Neural progenitor cell (in vitro differentiated cells): ENCODE measurements at places on chromosomes 2 and 18. TPM values are rescaled to one million over a fixed set of nuclear protein-coding genes. Genes with fewer than 3 reads are reported as not detected.

NDUFAF7 gene
- 28.3 and 47.4 TPM in 2 replicates for total RNA-seq

DNA sequence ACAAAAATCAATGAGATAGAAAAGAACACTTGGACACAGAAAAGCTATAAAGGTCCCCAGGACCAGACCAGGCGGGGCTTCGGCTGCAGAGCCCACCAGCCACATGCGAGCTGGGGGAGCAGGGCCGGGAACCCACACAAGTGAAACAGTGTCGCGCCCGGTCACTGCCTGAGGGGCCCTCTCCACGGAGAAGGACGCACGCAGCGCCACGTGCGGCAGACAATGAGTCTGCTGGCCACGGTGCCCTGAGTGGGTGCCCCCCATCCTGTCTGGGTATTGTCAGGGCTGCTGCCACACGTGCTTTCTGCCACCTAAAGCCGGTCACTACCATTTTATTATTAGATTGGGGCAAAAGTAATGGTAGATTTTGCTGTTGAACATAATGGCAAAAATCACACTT, 207.9 kb upstream of the HDAC4 start:
- H3K36me3 ChIP-seq, result no peaks in the 10 kb centered on the region
- H3K27me3 ChIP-seq, result peaks cover 6% of the 10 kb centered on the region
- H3K4me1 ChIP-seq, result no peaks in the 10 kb centered on the region
- DNase-seq, result no peak
- H3K4me3 ChIP-seq, result no peak overlapping the region

OXER1 gene
- total RNA-seq, result 0.62 and 0.88 TPM in 2 replicates

DNA sequence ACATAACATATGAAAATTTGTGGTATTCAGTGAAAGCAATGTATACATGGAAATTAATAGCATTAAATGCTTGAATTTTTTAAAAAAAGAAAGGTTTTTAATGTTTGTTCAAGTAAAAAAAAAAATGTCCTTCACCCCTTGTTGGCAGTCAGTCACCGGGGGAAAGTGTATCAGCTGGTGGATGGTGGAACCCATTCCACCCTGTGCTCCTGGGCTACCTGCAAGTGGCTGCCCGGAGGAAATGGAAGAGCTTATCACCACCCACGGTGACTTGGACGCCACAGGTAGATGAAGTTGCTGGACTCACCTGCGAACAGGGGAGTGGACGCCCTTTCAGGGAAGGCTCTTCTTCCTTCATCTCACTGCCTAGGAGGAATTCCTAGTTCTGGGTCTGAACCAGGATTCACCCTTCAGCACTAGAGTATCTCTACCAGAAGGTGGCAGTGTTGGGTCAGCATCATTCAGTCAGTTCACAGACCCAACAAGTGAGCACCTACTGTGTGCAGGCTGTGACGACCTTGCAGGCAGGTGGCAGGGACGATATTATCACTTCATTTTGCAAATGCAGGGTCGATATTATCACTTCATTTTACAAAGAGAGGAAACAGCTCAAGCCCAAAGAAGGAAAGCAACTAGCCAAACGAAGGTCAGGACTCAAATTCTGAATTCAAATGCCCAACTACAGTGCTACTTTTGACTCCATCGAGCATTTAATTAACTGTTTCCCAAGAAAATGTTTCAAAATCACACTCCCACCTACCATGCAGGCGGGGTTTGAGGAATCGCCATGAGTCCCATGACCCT, 35.8 kb downstream of the CIB4 start:
- H3K4me1 ChIP-seq, result peaks cover 14% of the 10 kb centered on the region
- H3K36me3 ChIP-seq, result no peaks in the 10 kb centered on the region
- DNase-seq, result peak; percentile 82

GRCh38 chr2:113180131-113180946, 6.6 kb downstream of the PSD4 start:
- no peaks in the 10 kb centered on the region for H3K36me3 ChIP-seq
- no peaks in the 10 kb centered on the region for H3K27me3 ChIP-seq
- H3K4me3 ChIP-seq, result no peak overlapping the region
- DNase-seq, result no peak
- H3K27ac ChIP-seq, result no peak overlapping the region
- no peaks in the 10 kb centered on the region for H3K4me1 ChIP-seq

DNA sequence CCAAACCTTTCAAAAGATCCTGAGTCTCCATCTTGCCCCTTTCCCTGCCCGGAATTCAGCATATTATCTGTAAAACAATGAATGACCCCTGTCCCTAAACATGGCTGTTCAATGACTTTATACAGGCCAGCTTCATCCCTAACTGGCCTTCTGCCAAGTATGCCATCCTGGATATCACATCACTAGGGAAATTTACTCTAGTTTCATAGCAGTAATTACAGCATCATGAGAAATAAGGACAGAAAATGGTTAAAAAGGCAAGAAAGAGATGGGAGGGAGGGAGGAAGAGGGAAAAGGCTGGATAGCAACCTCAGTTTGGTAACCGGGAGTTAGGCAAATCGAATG, 4.4 kb downstream of the MBOAT2 start:
- DNase-seq, result no peak
- no peak overlapping the region for H3K4me3 ChIP-seq
- peaks cover 24% of the 10 kb centered on the region for H3K4me1 ChIP-seq
- peaks cover 14% of the 10 kb centered on the region for H3K27me3 ChIP-seq
- H3K27ac ChIP-seq, result no peak overlapping the region

DNA sequence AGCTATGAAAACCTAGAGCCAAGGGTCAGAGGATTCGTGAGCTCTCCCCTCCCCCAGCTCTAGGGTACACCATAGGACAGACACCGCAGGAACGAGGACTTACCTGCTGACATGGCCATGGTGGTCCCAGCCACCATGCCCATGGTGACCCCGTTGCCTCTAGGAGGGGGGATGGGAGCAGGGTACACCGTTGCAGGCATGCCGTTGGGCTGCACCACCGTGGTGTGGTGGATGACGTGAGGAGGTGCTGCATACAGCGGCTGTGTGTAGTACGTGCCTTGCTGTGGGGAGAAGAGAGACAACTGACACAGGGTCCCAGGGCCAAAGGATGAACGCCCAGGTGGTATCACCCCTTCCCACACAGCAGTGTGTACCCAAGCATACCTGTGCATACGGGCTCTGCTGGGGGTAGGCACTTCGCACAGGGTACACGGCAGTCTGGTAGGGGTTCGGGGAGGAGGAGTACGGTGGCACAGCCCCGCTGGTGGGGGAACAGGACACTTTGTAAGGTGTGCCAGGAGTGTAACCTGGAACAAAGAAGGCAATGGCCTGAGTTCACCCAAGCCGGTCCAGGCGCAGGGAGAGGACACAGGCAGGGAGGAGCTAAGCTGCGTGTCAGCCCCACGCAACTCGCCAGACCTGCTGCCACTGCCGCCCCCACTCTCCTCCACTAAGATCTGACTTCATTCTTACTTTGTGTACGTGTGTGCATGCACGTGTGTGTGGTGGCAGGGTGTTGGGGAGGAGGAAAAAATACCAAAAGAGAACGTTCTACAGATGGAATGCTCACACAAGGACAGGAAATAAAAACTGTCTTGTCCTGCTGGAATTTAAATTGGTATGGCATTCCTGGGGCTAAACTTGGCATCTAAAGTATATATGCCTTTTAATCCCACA, 37.8 kb downstream of the FAM168B start:
- H3K27me3 ChIP-seq, result no peaks in the 10 kb centered on the region
- no peak overlapping the region for H3K27ac ChIP-seq
- H3K4me3 ChIP-seq, result no peak overlapping the region
- no peak for DNase-seq

GRCh38 chr2:173963323-173963816, 1.8 kb downstream of the SP3 start:
- peaks cover 23% of the 10 kb centered on the region for H3K4me1 ChIP-seq
- H3K27me3 ChIP-seq, result no peaks in the 10 kb centered on the region
- peak overlapping the region; percentile 99 for H3K4me3 ChIP-seq
- no peak for DNase-seq
- peaks cover 17% of the 10 kb centered on the region for H3K36me3 ChIP-seq
- H3K27ac ChIP-seq, result peak overlapping the region; percentile 97

DNA sequence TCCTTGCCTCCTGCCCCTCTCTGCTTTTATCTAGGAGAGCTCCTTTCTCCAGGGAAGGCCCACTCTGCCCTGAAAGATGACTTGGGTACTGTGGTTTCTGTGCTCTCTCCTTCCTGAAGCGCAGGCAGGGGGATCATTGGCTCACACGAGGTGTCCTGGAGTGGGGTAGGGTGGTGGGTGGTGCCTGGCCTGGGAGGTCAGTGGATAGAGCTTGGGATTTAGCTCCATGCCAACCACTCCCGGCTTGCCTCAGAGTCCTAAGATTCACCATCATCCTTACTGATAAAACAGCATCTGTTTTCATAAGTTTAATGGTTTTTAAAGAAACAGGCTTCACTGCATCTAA, 63.1 kb downstream of the CIB4 start:
- H3K4me1 ChIP-seq, result no peaks in the 10 kb centered on the region
- no peak overlapping the region for H3K27ac ChIP-seq
- peaks cover 17% of the 10 kb centered on the region for H3K27me3 ChIP-seq

- H3K36me3 ChIP-seq, result no peaks in the 10 kb centered on the region
- no peaks in the 10 kb centered on the region for H3K4me1 ChIP-seq
- H3K27ac ChIP-seq, result no peak overlapping the region
- no peak overlapping the region for H3K4me3 ChIP-seq
- DNase-seq, result no peak
These were observed 45.5 kb upstream of the SLC8A1 start for GRCh38 chr2:40497251-40497859.

DNER gene
- total RNA-seq, result 0.97 and 1.4 TPM in 2 replicates

- H3K4me3 ChIP-seq, result peak overlapping the region; percentile 29
- no peaks in the 10 kb centered on the region for H3K36me3 ChIP-seq
- peak overlapping the region; percentile 53 for H3K27ac ChIP-seq
- peaks cover 19% of the 10 kb centered on the region for H3K4me1 ChIP-seq
These were observed 519.6 kb downstream of the LRP1B start for GRCh38 chr2:141611176-141611571.

DNA sequence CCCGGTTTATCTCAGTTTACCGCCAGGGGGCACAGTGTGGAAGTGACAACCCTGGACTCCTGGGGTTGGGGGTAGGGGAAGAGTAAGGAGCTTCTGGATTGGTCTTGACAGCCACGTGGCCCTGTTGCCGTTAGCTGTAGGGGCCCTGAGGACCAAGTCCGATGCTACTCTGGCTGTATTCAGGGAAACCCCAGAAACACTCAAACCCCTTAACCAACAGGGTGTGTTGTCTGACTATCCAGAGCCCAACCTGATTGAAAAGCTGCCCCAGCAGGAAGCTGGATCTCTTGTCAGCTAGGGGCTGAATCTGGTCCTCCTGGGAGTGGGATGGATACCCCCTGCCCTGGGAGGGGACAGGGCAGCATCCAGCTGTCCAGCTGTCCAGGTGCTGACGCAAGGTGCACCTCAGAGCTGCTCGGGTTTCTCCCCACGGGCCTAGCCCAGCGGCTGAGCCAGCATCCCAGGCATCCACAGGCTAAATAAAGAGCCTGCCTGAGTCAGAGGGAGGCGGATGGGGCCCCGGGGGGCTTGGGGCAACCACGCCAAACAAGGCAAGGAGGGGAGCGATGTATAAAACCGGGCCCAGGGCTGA, 3.1 kb upstream of the GMPPA start:
- no peak overlapping the region for H3K4me3 ChIP-seq
- H3K27ac ChIP-seq, result no peak overlapping the region
- H3K4me1 ChIP-seq, result peaks cover 19% of the 10 kb centered on the region
- DNase-seq, result peak; percentile 86
- no peaks in the 10 kb centered on the region for H3K36me3 ChIP-seq
- H3K27me3 ChIP-seq, result peaks cover 78% of the 10 kb centered on the region

GRCh38 chr2:74756356-74756890, 77.5 kb upstream of the HK2 start:
- H3K27ac ChIP-seq, result no peak overlapping the region
- H3K4me3 ChIP-seq, result no peak overlapping the region
- H3K36me3 ChIP-seq, result no peaks in the 10 kb centered on the region
- H3K4me1 ChIP-seq, result no peaks in the 10 kb centered on the region
- no peaks in the 10 kb centered on the region for H3K27me3 ChIP-seq

DNA sequence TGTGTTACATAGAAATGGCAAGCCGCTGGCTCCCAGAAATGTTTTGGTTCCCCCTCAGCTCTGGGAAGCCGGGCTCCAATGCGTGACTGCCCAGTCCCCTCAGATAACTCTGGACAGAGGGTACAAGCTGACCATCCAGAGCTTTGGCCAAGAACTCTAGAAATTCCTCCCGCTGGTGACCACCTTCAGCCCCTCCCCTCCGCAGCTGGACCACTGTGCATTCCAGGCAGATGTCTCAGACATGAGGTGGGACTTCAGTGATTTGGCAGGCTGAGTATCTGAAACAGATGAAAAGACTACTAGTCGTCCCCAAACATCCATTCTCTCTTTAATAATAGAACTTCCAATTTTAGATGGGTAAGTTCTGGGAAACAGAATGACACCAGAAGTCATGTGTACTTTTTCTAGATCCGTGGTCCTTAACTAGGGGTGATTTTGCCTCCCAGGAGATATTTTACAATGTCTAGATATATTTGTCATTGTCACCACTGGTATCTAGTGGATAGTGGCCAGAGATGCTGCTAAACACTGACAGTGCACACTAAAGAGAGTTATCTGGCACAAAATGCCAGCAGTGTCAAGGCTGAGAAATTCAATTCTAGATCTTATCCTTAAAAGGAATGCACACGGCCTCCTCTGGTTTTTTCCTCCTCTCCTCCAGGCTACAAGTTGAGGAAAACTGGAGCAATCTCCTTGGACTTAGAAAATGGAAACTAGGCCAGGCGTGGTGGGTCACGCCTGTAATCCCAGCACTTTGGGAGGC, 294.3 kb downstream of the SRBD1 start:
- no peak for DNase-seq
- no peak overlapping the region for H3K4me3 ChIP-seq
- no peak overlapping the region for H3K27ac ChIP-seq
- no peaks in the 10 kb centered on the region for H3K27me3 ChIP-seq
- no peaks in the 10 kb centered on the region for H3K4me1 ChIP-seq
- no peaks in the 10 kb centered on the region for H3K36me3 ChIP-seq

SERPINB10 gene
- total RNA-seq, result not detected in 2 replicates

RGPD3 gene
- 0.07 and 0.25 TPM in 2 replicates for total RNA-seq

DNA sequence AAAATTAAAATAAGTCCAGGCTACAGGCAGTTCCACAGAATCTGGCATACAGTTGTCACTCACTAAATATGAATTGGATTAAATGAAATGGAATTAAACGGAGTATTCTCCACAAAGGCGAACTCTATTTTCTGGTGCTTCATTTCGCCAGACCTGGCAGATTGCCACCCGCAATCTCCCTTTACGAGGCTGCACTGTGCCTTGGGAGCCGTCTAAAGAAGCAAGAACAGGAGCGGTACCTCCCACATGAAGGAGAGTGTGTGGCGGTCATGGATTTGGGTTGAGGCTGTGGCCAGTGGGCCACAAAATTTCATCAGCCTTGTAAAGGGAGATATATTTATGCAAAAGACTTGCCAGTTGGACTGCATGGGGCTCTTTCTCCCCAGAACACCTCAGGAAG, 151.0 kb downstream of the OSR1 start:
- no peak for DNase-seq
- no peaks in the 10 kb centered on the region for H3K36me3 ChIP-seq
- H3K4me3 ChIP-seq, result no peak overlapping the region
- no peak overlapping the region for H3K27ac ChIP-seq
- H3K27me3 ChIP-seq, result no peaks in the 10 kb centered on the region

TFPI gene
- total RNA-seq, result 12.9 and 16.6 TPM in 2 replicates

GRCh38 chr2:21022792-21023367, 21.0 kb downstream of the APOB start:
- DNase-seq, result no peak
- no peak overlapping the region for H3K27ac ChIP-seq
- no peaks in the 10 kb centered on the region for H3K27me3 ChIP-seq
- H3K4me1 ChIP-seq, result no peaks in the 10 kb centered on the region
- H3K4me3 ChIP-seq, result no peak overlapping the region

SH3RF3 gene
- total RNA-seq, result 0.28 TPM in 2 replicates
